ENCODE measurements at places on chromosomes 2 and 18. TPM values are rescaled to one million over a fixed set of nuclear protein-coding genes. Genes with fewer than 3 reads are reported as not detected.

GRCh38 chr2:229438430-229439159, 167.5 kb upstream of the PID1 start:
- no peak for DNase-seq

GRCh38 chr2:216634370-216635148, 1.3 kb downstream of the IGFBP2 start:
- no peak for DNase-seq

- no peak for DNase-seq
Observed at GRCh38 chr18:10210057-10210633, 244.3 kb upstream of the APCDD1 start.

GRCh38 chr18:11283479-11284161, 134.3 kb upstream of the PIEZO2 start:
- DNase-seq = peak; percentile 51

GRCh38 chr18:374721-375168, 106.9 kb upstream of the THOC1 start:
- no peak for DNase-seq

DNA sequence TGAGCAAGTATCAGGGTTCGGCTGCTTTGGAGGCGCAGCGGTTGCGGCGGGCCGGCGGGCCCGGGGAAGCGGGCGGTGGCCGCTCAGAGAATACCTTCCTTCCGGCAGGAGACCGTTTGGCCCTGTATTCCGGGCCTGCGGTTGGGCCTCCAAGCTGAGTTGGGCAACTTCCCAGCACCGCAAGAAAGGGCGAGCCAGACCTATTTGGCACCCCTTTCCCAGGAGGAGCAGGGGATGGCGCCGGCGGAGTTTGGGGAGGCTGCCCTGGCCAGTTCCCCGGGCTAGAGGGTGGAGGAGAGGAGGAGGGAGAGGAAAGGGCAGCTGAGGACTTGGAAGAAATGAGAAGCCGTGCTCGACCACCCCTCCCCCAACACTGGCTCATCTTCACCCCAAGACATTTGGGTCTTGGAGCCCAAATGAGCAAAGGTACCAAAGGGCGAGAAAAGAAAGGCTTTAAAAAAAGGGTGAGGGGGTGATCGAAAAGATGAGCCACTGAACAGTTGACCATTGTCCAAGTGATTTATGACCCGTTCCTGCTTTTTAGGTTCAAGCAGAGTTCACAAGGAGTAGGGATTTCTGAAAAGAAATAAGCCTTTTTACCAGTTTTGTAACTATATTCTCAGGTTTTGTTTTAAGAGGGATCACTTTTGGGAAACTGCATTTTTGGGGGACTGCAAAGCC, 8.4 kb downstream of the HOXD3 start:
- no peak for DNase-seq

DNA sequence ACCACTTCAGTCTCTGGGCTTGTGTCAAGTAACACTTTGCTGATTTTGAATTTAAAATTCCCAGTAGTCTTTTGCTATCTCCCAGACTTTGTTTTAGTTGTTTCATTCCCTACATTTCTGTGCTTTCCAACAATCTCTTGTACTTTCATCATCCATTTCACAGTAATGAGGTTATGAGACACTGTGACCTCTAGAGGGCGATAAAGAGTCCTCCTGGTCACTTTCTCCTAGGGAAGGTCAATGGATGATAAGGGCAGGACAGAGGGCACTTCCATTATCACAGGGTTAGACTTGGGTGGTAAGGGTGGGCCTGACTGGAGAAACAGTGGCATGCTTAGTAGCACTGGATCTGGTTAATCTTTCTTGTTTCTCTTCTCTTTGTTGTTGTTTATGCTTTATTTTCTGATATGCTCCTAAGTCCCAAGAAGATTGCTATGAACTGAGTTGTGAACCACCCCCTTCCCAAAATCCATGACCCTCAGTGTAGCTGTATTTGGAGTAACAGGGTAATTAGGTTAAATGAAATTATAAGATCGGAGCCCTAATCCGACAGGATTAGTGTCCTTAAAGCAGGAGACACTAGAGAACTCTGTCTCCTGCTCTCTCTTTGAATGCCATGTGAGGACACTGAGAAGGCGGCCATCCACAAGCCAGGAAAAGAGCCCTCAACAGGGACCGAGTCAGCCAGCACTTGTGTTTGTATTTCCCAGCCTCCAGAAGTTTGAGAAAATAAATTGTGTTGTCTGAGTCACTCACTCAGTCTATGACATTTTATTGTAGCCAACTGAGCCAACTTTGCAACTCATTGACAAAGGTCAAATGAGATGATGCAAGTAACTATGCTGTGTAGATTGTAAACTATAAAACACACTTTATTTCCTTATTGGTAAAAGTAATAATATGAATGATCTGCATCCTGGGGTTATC, 779.2 kb downstream of the CNTNAP5 start:
- no peak for DNase-seq

The HOXD13 gene
- polyA plus RNA-seq = not detected

Data from forelimb muscle (tissue), 1 donor.